ENCODE measurements at places on chromosomes 1 and 21.

- DNase-seq: no peak
These were observed 369.4 kb downstream of the TBX15 start for GRCh38 chr1:118618618-118619340.

DNA sequence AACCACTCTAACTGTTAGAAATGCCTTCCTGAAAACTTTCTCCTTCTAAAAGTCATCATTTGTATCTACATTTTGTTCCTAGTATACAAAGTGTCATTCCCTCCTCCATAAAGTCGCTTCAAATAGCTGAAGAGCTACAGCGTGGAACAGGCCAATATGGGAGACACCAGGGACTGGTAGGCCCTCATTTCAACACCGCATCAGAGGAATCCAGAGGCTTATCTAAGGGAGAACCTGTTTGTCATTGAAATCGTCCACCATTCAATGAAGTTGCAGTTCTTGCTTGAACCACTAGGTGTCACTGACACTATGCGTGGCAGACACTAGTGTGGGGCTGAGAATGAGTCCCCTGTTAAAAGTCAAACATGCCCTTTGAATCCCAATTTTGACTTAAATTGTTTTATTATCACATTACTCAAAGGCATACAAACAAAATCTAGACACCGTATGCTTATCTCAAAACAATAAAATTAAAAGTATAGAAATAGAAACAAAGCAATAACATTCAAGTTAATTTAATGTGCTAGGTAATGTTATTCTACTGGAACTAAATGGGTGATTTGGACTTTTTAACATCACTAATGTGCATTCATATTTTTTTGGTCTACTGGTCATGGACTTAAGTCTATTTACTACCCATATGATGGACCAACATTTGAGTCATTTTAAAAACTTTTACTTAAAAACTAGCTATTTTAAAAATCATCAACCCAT, 182.3 kb downstream of the FCRL5 start:
- DNase-seq: peak; percentile 19

DNA sequence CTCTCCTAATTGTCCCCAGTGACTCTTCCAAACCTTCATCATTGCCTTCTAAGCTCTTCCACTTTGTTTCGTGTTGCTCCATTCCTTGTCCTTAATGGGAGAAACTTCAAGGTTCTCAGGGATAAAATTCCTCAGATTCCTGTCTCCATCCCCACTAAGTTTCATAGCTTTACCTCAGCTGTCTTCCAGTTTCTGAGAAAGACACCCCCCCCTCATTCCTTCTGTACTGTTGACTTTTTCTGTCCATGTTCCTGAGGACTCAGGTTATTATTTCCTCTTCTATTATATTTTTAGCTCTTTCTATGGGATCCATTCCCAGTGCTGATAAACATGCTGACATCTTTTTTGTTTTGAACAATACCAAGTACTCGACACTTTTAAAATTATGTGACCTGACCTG, 215.3 kb upstream of the PTGFR start:
- DNase-seq: no peak

DNA sequence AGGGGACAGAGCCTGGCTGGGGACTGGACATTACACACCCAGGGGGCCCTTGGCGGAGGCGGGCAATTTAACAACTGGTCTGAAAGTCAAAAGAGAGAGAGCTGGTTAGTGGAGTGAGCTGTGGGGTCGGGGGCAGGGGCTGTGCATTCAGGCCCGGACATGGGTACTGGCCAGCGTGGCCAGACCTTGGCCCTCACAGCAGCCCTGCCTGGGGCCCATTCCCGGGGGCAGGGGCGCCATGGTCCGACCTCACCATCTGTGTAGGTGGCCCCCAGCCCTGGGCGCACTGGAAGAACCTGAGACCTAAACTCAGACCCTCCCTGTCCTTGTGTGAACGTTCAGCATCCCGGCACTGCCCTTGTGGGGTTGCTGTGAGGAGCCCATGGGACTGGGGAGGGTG, 5.0 kb downstream of the CLDN19 start:
- no peak for DNase-seq

DNA sequence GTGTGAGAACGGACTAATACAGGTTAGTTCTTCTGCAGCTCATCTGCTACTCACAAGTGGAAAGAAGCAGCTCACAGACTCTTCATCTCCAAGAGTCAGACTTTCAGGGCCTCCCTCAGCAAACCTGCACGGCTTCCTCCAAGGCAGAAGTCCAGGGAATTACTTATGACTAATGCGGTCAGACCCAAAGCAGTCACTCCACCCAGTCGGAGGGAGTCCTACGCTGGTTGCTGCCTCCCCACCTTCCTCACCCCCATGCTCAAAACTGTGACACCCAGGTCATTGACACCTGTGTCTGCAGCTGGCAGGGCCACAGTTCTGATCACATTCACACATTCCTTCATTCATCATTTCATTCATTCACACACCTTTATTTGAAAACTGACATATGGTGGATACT, 38.4 kb upstream of the PRDM2 start:
- no peak for DNase-seq

GRCh38 chr21:35849144-35849543, 211.2 kb downstream of the SETD4 start:
- no peak for DNase-seq

DNA sequence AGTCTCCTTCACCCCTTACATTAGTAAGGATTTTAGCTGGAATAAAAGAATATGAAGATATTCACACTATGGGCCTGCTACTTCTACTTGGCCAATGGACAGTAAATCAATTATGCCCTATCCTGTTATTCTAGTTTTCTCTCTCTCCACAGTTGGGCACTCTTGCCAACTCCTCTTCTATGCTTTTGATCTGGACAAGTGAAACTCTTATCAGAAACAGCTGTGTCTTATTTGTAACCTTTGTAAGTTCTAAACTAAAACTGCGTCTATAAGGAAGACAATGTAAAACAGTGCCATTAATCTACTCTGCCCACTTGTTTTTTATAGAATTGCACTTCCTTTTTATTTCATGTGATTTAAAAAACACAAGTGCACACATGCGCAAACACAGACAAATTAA, 244.0 kb upstream of the DMRTA2 start:
- DNase-seq: no peak

GRCh38 chr1:66309006-66309741, 224.8 kb upstream of the SGIP1 start:
- DNase-seq: no peak

GRCh38 chr1:112581586-112582192, 37.3 kb downstream of the ST7L start:
- DNase-seq: no peak

GRCh38 chr1:19618428-19618827, 25.7 kb upstream of the NBL1 start:
- no peak for DNase-seq

DNA sequence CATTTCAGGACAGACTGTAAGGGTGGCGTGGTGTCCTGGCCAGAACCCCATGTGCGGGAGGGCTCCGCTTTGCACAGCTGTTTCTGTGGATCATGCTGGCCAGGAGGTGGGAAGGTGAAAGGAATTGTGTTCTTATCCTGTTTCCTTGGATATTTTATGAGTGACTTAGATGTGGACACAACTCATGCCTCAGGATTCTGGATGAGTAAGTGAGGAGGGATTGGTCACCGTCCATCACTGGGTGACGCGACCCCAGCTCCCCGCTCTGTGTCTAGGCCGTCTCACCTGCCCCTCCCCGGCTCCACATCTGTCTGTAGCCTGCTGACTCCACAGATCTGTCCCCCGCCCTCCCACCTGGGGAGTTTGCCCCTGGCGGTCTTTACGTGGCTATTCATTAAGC, 48.8 kb downstream of the PIK3CD start:
- DNase-seq: no peak

DNA sequence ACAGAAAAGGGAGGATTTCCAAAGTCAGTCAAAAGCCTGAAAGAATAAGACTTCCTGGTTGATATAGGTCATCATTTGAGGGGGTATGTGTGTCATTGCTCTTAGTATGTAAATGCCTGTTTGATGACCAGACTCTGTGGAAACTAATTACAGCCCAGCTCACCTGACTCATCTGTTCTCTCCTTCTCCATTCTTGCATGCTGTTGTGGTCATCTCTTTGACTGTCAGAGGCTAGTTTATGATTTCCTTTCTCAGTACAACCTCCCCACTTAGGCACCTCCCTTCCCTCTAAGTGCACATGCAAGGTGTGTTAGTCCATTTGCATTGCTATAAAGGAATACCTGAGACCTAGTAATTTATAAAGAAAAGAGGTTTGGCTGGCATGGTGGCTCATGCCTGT, 2.4 kb upstream of the C1orf116 start:
- no peak for DNase-seq

DNA sequence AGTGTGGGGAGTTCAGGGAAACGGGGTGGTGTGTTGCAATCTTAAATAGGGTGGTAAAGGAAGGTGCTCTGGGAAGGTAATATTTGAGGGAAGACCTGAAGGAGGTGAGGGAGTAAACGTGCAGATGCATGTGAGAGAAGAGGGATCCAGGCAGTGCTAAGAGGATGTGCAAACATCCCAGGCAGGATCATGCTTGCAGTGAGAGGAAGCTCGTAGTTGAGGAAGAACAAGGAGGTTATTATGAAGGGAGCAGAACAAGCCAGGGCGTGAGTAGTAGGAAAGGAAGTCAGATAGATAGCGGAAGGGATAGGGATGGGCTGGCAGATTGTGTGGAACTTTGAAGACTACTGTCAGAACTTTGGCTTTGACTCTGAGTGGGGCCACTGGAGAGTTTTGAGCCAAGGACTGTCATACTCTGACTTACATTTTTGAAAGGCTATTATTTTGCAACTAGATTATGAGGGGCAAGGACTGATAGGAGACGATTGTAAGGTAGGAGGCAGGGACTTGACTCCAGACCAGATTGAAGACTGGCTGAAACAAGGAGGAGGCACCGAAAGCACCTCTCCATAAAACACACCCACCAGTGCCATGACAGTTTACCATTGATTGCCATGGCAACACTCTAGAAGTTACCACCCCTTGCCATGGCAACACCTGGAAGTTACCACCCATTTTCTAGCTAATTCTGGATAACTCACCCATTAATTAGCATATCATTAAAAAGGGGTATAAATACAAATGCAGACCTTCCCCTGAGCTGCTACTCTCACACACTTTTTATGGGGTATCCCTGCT, 67.0 kb downstream of the XCL2 start:
- no peak for DNase-seq

- no peak for DNase-seq
These were observed 54.2 kb downstream of the EIF2B3 start for GRCh38 chr1:44932151-44932550.

- no peak for DNase-seq
These were observed 24.4 kb upstream of the AGBL4 start for GRCh38 chr1:50047916-50048694.

DNA sequence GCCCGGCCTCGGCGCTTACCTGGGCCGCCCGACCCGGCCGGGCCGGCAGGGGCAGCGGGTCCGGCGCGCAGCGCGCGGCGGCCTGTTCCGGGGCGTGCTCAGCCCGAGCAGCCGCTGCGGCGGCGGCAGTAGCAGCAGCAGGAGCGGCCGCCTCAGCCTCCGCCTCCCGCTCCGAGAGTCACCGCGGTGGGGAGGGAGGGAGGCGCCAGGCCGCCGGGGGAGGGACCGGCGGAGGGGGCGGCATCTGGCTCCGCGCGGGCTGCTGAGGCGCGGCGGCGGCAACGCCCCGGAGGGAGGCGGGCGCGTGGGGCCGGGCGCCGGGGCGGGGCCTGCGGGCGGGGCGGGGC, at the start of gene CTNNBIP1:
CTNNBIP1 (minus strand) TSS at position 194 of the 347 bp plus-strand sequence. CDS start 38,205 bp downstream, outside the sequence.
- no peak for DNase-seq

- no peak for DNase-seq
These were observed 48.1 kb upstream of the GOLT1A start for GRCh38 chr1:204261746-204262505.

- no peak for DNase-seq
These were observed at the start of gene TIE1 for GRCh38 chr1:43300378-43301094. Gene TIE1 (plus strand): TSS chr1:43300982. CDS start chr1:43301072, 90 bp downstream.

DNA sequence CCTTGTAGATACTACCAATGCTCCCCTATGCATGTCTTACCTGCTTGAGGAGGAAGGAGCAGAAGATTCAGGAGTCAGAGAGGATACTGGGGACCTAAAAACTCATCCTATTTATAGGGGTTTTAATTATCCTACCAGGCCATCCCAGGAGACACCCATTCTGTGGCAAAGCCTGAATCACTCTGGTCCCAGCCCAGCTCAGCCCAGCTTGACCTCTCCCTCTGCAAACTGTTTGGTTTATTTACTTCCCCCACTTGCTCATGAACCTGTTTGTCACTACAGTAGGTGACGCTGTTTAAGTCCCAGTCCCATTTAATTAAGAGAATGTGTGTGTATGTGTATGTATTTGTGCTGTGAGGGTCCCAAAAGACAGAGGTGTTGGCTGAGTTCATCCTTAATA, at the start of gene RPTN:
RPTN (minus strand) TSS at position 85 of the 400 bp plus-strand sequence. CDS start 1,339 bp downstream, outside the sequence.
- no peak for DNase-seq

GRCh38 chr1:202505356-202505755, 156.9 kb downstream of the PPP1R12B start:
- DNase-seq: no peak

DNA sequence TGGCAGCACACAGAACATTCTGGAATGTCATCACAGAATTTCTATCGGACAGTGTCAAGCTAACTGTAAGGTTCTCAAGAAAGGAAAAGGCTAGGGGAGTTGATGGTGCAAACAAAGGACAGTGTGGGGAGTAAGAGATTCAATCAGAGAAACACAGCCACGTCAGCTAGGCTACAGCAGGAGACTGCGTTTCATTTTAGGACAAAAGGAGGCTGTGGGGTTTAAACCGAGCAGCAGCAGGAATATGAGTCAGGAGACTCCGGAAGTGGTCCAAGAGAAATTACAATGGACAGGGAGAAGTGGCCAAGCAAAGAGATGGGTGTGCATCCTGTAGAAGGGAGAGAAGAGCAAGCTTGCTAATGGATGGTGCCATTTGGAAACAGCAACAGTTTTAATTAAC, 37.4 kb upstream of the C1orf198 start:
- DNase-seq: no peak

DNA sequence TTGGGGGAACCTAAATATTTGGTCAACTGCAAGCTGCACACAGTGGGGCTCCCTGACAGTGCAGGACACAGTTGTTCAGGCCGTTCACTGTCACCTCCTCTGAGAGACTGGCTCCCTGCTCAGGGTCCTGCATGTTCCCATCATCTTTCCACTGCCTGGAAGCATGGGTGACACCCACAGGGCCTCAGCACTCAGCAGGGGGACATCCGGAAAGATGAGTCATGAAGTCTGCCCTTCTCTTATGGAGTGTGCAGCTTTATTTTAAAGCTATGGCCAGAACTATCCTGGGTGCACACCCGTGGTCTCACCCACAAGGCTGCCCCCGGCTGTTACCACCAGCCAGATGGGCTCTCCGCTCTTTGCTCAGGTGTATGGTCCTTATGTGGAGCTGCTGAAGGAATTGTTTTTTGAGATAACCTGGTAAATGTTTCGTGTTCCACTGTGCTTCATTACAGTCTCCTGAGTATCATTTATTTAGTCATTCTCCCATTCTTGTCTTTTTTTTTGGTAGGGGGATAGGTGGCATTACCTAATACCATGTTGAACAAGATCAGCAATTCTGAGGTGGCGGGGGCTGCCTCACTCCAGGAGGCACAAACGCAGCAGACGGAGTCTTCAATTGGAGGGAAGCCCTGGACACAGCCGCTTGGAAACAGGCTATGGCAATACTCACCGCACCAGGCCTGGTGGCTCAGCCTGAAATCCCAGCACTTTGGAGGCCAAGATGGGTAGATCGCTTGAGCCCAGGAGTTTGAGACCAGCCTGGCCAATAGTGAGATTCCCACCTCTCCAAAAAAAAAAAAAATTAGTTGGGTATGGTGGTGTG, 14.3 kb downstream of the TRIM11 start:
- no peak for DNase-seq

- no peak for DNase-seq
These were observed 10.6 kb upstream of the SYT14 start for GRCh38 chr1:209927466-209927865.
